ENCODE measurements at places on chromosomes 7 and 10.

GRCh38 chr10:23053036-23053435 is 42.3 kb upstream of the MSRB2 start:
- no peak for DNase-seq

- DNase-seq: no peak
Measured at GRCh38 chr10:30782537-30783461, 153.2 kb upstream of the LYZL2 start.

DNA sequence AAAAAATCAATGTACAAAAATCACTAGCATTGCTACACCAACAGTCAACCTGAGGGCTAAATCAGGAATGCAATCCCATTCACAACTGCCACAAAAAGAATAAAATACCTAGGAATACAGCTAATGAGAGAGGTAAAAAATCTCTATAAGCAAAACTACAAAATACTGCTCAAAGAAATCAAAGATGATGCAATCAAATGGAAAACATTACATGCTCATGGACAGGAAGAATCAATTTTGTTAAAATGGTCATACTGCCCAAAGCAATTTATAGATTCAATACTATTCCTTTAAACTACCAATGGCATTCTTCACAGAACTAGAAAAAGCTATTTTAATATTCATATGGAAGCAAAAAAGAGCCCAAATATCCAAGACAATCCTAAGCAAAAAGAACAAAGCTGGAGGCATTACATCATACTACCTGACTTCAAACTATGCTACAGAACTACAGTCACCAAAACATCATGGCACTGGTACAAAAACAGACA is 116.3 kb downstream of the HPSE2 start:
- no peak for DNase-seq

DNA sequence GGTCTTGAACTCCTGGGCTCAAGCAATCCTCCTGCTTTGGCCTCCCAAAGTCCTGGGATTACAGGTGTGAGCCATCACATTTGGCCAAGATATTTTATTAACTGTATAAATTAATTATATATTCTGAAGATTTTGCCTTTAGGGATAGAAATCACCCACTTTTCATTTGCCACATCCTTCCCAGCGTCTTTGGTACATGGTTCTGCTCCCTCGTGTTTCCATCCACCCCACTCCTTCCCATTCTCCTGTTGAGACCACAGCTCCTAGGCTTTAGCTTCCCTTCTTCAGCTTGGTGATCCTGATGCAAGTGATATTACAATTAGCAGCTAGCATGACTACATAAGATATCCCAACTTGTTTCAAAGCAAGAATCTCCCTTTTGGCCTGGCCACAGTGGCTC is 8.4 kb downstream of the CPA1 start:
- DNase-seq: no peak

DNA sequence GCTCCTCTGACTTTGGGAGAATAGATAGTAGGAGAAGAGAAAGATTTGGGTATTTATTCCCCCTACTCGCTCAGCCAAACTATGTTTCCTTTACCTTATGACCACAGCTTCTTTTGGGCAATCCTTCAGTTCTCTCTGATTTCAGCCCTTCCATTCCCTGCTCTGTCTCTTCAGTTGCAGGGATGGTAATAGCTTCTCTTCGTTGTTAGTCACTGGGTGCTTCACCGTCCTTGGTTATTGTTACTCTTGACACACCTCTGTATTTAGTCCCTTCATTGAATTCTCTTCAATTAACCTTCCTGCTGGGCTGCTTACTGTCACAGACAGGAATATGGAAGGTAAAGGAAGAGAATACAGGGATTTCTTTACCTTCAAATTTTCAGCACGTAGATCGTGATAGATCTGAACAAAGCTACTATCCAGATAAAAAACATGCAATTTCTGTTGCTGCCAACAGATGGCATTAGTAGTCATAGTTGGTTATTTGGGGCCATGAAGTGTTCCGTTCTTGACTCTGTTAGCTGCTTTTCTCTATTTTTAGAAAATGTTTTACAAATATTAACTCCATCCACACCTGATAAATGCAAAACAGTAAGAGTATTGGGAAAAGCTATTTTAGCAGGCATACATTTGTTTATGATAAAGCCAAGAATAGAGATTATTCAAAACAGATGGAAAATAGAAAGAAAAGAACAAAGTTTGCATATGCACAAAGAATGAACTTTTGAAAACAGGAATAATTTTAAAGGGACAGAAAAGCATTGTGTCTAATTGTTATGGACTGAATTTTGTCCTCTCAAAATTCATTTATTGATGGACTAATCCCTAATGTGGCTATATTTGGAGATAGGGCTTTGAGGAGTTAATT is 14.0 kb upstream of the PTTG1IP2 start:
- no peak for DNase-seq

- DNase-seq: peak; percentile 7
Measured at GRCh38 chr7:107234436-107234835, 65.6 kb downstream of the HBP1 start.

- DNase-seq: peak; percentile 2
Measured at GRCh38 chr10:68208424-68209042, 23.4 kb downstream of the ATOH7 start.

DNA sequence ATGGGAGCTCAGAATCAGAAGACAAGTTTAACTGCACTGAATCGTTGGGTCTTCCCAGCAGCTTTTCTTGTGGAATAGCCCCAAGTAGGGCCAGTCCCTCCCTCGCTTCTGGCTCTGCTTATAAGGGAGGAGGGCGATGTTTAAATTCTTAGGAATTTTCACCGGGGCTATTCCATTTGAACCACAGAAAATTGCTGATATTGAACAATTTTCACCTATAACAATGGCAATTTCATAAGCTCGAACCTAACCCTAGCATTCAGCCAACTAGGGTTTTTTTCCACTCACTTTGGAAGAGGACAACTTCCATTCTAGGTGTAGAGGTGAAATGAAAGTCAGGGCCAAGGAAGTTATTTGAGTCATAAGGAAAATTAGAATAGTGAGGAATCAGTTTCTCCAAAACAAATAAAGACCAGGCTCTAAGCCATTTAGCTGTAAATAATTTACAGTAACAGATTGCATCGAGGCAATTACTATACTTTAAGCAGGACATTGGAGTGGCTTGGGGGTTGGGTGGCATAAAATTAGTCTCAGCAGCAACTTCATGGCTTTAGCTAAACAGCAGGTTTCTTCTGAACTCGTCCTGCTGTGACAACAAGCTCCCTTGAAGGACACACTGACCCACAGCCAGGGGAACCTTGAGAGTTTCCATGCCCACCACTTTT is 1.5 kb upstream of the ATP6V0A4 start:
- no peak for DNase-seq

- no peak for DNase-seq
Measured at GRCh38 chr10:33365301-33365700, 30.8 kb upstream of the NRP1 start.

DNA sequence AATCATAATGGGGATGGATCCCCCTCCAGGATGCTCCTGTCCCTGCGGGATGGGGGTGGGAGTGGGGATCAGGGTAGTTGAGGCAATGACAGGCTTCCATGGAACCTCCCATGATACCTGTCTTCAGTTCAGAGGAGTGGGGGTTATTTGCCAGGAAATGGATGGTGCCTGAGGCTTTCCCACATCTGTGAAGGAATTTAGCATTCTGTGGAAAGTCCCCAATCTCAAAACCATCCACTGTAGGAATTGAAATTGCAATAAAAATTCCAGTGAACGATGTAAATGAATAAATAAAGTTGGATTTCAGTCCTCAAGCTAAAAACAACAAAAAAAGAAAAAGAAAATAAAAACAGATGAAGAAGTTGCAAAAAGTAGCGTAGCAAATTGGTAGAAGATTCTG is 81.9 kb downstream of the CHRM2 start:
- DNase-seq: no peak

GRCh38 chr7:150800581-150801241 is at the start of gene TMEM176A:
TMEM176A (plus strand) TSS chr7:150800769; CDS start chr7:150801551, 782 bp downstream.
- DNase-seq: peak; percentile 53

DNA sequence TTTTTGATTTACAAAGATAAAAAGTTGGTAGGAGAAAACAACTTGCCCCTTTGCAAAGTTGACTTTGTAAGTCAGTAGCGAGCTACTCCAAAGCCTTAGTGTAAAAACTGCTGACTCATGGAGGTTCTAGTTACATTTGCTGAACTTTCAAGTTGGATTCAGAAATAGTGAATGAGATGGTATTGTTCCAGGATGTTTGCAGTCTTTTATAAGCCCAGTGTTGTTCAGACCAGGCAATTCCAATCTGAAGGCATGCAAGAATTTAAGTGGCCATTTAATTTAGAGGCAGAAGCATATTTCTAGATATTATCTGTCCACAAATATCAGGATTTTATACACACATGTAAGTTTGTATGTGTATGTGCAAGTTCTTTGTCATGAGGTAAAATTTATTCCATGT is 21.6 kb downstream of the TES start:
- no peak for DNase-seq

- DNase-seq: no peak
Measured at GRCh38 chr10:83166344-83166743, 973.0 kb upstream of the GHITM start.

DNA sequence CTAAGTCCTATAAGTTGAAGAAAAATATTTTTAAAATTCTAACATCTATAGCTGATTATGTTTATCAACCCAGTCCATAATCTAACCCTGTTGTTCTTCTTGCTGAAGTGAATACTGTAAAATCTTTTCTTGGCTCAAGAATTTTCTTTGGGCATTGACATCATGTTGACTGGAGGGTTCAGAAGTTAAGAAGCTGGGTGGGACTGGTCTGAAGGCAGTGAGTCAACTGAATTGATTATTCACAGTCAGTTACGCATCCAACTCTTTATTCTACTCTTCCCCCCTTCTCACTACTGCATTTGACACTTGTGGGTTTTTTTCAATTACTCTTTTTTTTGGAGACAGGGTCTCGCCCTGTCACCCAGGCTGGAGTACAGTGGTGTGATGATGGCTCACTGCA is 31.0 kb downstream of the DENND2A start:
- DNase-seq: no peak

- no peak for DNase-seq
Measured at GRCh38 chr10:20298417-20298816, 482.2 kb downstream of the PLXDC2 start.

DNA sequence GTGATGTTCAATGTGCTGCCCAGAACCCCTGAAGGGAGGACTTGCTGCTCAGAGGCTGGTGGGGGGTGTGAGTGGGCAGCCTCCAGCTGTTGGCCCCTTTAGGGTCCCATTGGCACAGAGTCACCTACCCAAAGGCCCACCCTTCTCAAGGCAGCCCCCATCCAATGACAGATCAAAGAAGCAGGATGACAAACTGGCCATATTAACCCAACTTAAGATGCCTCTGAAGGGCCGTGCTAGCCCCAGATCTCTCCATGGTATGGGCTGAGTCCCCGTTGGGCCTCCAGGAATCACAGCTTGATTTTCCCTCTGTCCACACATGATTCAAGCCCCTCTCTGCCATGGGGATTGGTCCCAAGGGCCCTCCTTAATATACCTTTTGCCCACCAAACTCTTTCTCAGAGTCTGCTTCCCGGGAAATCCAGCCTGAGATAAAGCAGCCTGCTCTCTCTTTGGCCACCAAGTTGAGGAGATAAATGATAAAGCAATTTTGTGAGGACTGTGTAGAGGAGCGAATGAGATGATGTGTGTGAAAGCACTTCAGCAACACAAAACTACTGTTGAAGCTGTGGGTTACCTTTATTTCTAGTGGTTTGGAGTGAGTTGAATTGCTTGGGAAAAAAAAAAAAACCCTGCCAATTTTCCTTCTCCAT is 38.2 kb upstream of the C10orf71 start:
- DNase-seq: no peak

GRCh38 chr7:130909161-130909836 is 175.3 kb upstream of the KLF14 start:
- no peak for DNase-seq

DNA sequence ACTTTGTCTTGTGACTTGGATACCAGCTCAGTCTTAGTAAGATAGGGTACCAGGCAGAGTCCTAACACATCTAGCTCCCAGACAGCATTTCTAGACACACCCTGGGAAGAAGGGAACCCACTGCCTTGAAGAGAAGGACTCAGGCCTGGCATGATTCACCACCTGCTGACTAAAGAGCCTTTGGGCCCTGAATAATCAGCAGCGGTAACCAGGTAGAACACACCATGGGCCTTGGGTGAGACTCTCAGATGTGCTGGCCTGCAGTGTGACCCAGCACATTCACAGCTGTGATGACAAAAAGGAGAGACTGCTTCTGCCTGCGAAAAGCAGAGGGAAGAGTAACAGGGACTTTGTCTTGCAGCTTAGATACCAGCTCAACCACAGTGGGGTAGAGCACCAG is 10.4 kb upstream of the TNKS2 start:
- DNase-seq: no peak

- DNase-seq: no peak
Measured at GRCh38 chr7:87816389-87816788, 59.8 kb downstream of the SLC25A40 start.

- DNase-seq: no peak
Measured at GRCh38 chr7:156616269-156617202, 24.0 kb upstream of the RNF32 start.

GRCh38 chr10:96673318-96674099 is 46.8 kb downstream of the PIK3AP1 start:
- DNase-seq: no peak

DNA sequence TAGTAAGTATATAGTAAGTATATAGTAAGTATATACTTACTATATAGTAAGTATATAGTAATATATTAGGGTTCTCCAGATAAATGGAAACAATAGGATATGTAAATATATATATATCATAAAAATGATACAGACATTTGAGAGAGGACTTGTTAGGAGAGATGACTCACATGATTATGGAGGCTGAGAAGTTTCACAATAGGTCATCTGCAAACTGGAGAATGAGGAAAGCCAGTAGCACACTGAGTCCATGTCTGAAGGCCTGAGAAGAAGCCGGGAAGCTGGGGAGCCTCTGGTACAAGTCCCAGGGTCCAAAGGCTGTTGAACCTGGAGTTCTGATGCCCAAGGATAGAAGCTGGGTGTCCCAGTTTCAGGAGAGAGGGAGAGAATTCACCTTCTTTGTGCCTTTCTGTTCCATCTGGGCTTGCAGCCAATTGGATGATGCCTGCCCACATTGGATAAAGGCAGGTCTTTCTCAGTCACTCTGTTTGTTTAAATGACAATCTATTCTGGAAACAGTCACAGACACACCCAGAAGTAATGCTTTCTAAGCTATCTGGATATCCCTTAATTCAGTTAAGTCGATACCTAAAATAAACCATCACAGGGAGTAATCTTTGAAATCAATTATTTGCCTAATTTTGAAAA is 205.5 kb upstream of the CDC14C start:
- no peak for DNase-seq

GRCh38 chr7:111238886-111239285 is 148.0 kb downstream of the LRRN3 start:
- DNase-seq: no peak

DNA sequence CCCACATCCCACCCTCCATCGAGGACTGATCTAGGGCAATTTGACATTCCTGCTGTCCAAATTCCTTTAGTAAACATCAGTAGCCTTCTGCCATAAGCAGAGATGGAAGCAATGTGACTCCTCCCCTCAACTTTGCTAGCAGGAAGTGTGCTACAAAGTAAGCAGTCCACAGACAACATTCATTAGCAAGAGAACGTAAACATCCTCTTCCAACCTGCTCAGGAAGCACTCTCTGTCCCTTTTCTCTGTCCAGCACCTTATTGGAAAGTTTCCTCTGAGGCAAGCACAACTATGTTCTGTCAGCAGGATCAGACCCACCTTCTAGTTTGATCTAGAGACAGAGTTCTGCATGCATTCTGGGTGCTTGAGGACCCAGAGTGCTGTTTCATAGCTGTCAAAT is 48.1 kb upstream of the LRGUK start:
- no peak for DNase-seq

Data from amygdala (tissue), 56 donors.